Breast epithelium (tissue), 4 donors: ENCODE measurements at places on chromosomes 6 and 20. TPM values are rescaled to one million over a fixed set of nuclear protein-coding genes. Genes with fewer than 3 reads are reported as not detected.

PERP gene
- 82.3 TPM for total RNA-seq

BHLHE23 gene
- total RNA-seq: not detected

EFCAB8 gene
- total RNA-seq: not detected

COL10A1 gene
- total RNA-seq: not detected

LPIN3 gene
- 20.8 TPM for total RNA-seq

LY6G6D gene
- total RNA-seq: not detected

PRDM1 gene
- total RNA-seq: 13.1 TPM
